ENCODE measurements at places on chromosomes 2 and 18.
A peak's percentile ranks its signal among the peaks of the same experiment; 100 is the strongest.

- no peak for DNase-seq
Observed at GRCh38 chr2:10166676-10167292, 44.2 kb downstream of the RRM2 start.

GRCh38 chr2:11546072-11546471 lies 12.2 kb downstream of the GREB1 start:
- no peak for DNase-seq

GRCh38 chr18:63320123-63320974 lies 780 bp upstream of the BCL2 start:
- peak; percentile 34 for DNase-seq

DNA sequence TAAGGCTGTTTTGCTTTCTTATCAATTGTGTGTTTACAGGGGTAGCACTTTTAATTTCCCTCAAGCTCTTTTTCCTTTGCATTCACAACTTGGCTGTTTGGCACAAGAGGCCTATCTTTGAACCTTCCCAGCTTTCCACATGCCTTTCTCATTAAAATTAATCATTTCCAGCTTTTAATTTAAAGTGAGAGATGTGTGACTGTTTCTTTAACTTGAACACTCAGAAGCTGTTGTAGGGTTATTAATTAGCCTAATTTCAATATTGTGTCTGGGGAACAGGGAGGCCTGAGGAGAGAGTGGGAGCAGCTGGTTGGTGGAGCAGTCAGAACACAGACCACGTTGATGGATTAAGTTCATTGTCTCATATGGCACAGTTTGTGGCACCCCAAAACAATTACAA lies 4.7 kb downstream of the ASB1 start:
- DNase-seq = no peak

- no peak for DNase-seq
Observed at GRCh38 chr2:160464017-160464416, 29.6 kb downstream of the RBMS1 start.

- no peak for DNase-seq
Observed at GRCh38 chr18:39834636-39835035, 2120.4 kb upstream of the PIK3C3 start.

GRCh38 chr2:146241023-146241422 lies 1603.8 kb upstream of the ACVR2A start:
- DNase-seq = no peak

DNA sequence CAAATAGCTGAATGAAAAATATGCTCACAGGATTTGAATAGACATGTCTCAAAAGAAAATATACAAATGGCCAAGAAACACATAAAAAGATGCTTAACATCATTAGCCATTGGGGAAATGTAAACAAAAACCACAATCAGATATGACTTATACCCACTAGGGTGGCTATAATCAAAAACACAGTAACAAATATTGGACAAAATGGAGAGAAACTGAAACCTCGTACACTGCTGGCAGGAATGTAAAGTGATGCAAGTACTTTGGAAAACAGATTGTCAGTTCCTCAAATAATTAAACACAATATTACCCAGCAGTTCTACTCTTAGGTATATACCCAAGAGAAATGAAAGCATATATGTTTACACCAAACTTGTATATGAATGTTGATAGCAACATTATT lies 213.0 kb downstream of the PHLPP1 start:
- DNase-seq = no peak

DNA sequence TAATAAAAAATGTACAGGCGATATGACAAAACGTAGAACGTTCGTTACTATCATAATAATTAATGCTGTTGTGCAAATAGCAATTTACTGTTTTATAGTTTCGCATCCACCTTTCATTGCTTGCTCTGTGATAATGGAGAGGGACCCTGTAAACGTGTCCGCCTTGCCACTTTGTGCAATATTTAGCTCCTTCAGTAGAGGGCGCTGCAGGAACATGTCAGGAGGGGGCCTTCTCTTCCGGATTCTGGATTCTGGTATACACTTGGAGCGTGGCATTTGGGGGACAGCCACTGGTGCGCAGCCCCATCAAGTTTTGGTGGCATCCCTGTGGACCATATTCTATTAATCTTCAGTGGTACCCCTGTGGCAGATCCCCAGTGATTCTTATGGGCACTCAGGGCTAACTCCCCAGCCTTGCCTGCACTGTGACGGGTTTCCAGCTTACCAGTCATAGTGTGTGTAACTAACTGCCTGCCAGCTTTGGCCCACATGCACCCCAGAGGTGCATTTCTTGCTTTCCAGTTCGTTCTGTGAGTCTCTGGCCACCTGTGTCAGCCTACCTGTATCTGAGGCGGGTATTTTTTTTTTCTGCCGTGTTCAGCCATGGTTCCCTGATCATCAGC lies 140.3 kb downstream of the CYRIA start:
- DNase-seq = no peak

DNA sequence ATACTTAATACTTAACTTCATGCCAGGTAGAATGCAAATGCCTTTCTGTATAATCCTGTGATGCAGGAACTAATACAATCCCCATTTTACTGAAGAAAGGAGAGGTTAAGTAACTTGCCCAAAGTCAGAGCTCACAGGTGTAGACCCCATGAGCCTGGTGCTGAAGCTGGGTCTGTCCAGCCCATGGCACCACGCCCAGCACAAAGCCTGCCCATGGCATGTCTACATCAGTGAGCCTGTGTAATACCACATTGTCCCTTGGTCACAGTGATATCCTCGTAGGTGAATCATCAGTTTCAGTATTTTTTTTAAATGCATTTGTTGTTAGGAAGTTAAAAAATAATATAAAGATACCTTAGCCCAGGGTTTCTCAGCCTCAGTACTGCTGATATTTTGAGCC lies 69.9 kb upstream of the MCFD2 start:
- no peak for DNase-seq

DNA sequence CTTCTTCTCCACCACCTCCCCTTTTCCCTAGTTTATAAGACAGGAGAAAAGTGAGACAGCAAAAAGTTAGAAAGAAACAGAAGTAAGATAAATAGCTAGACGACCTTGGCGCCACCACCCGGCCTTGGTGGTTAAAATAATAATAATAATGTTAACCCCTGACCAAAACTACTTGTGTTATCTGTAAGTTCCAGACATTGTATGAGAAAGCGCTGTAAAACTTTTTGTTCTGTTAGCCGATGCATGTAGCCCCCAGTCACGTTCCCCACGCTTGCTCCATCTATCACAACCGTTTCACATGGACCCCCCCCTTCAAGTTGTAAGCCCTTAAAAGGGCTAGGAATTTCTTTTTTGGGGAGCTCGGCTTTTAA lies 1.5 kb upstream of the BUB1 start:
- no peak for DNase-seq

DNA sequence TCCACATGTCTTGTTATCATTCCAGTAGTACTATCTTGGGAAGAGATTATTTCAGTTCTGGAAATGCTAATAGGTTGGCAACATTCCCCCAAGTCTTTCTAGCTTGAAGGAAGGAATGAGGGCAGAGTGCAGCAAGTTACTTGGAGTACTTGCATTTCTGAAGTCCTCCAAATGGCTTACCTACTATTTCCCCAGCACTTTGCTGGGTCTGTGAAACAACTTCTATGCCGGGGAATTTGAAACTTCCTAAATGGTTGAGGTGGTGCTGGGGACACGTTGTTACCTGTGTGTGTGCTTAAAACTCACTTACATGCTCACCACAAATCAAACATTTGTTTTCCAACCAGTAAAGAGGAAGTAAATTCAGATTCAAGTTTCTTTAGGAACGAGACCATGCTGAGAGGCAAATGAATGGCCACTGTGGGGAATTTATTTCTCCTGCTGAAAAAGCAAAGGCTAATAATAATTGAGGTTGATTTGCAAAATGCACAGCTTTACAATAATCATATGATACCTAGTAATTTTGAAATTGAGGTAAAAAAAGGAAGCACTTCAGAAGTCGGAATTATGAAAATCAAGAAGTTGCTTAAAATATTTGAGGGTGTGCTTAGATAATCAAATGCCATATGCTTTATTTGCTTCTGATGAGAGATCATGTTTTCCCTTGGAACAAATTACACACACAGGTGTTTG lies 1167.7 kb upstream of the ZEB2 start:
- no peak for DNase-seq

DNA sequence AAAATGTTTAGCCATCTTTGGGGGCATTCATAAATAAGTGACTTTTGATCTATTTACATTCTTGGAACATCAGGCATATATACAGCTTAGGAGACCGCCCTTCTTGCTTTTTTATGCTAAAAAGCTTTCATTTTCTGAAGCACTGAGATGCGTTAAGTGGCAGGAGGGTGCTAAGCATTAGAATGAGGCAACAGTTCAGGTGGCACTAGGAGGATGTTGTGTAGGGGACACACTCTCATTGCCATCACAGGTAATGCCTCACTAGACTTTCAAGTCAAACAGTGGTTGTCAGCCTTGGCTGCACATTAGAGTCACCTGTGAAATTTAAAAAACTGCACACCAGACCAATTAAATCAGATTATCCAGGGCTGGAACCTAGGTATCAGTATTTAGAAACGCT lies 39.1 kb downstream of the EHBP1 start:
- no peak for DNase-seq

GRCh38 chr2:122182616-122183355 lies 427.3 kb downstream of the TSN start:
- DNase-seq = no peak

Measured in SHP77 treated with DMSO at 0.1 percent for 48 hours (cell line).